A549 treated with Mapracorat at 1 μM for 4 hours (cell line): ENCODE measurements at places on chromosomes 12 and 14. TPM values are rescaled to one million over a fixed set of nuclear protein-coding genes. Genes with fewer than 3 reads are reported as not detected.

SLC16A7 gene
- total RNA-seq = 0.11 to 0.41 TPM (median 0.29 TPM) in 5 replicates

WIF1 gene
- total RNA-seq = not detected in 5 replicates

TAS2R42 gene
- total RNA-seq = not detected in 5 replicates

EXOC3L4 gene
- total RNA-seq = 1.3 to 3.3 TPM (median 1.4 TPM) in 5 replicates

RD3L gene
- total RNA-seq = not detected in 5 replicates

PAPLN gene
- 5.4 to 6.5 TPM (median 6.1 TPM) in 5 replicates for total RNA-seq

TSPAN19 gene
- not detected in 5 replicates for total RNA-seq

SLC5A8 gene
- total RNA-seq = not detected in 5 replicates

FITM1 gene
- 0.13 to 0.19 TPM in 2 of 5 replicates, not detected in the others for total RNA-seq

SLC25A21 gene
- 0.64 to 2.5 TPM (median 1.0 TPM) in 5 replicates for total RNA-seq

MYH6 gene
- 0.03 to 0.11 TPM (median 0.06 TPM) in 4 of 5 replicates, not detected in the other for total RNA-seq

CD163L1 gene
- total RNA-seq = 0.38 to 0.72 TPM (median 0.49 TPM) in 5 replicates

PTGER2 gene
- 2.3 to 3.7 TPM (median 3.5 TPM) in 5 replicates for total RNA-seq

ALDH1L2 gene
- total RNA-seq = 2.4 to 3.6 TPM (median 3.2 TPM) in 5 replicates

CBLN3 gene
- total RNA-seq = 0.77 to 1.2 TPM (median 1.1 TPM) in 5 replicates

ATN1 gene
- 48.7 to 75.7 TPM (median 72.9 TPM) in 5 replicates for total RNA-seq
